SK-N-SH (cell line): ENCODE measurements at places on chromosomes 6 and 20. TPM values are rescaled to one million over a fixed set of nuclear protein-coding genes. Genes with fewer than 3 reads are reported as not detected.

Gene HEY2
- polyA plus RNA-seq = not detected in 2 replicates

Gene DNAH8
- polyA plus RNA-seq = under 0.01 TPM in 1 of 2 replicates, not detected in the other

DNA sequence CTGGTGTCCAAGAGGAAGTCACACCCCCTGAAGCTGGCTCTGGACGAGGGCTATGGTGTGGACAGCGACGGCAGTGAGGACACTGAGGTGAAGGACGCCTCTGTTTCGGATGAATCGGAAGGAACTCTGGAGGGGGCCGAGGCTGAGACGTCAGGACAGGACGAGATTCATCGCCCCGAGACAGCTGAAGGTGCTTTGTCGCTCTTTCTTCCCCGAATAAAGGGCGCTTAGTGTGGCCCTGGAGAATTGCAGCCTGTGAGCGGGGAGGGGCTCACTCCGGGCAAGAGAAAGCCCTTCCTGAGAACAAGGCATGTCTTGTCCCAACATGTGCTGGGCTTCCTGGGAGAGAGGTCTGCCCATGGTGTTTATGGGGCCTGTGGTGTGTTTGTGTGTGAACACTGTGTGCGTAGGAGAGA lies 41.4 kb downstream of the MYT1 start:
- DNase-seq = no peak

GRCh38 chr6:139659711-139660110 lies 285.3 kb upstream of the CITED2 start:
- DNase-seq = no peak

DNA sequence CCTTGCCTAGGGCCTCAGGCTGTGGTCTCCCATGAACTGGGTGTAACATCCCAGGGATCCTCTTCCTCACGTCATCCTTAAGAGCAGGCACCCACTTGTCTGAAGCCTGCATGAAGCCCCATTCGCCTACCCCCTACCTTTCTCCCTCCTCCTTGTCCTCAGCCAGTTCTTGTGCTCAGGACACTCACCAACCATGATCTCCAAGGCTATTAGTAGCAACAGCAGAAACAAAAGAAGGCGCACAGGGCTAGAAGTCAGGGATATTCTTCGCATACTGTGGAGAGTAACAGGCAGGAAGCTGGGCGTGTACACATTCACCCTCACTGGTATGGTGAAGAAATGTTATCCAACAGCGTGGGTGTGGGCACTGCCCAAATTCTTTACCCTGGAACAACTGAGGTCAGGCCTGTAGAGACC lies 7.3 kb downstream of the RAET1E start:
- DNase-seq = no peak

DNA sequence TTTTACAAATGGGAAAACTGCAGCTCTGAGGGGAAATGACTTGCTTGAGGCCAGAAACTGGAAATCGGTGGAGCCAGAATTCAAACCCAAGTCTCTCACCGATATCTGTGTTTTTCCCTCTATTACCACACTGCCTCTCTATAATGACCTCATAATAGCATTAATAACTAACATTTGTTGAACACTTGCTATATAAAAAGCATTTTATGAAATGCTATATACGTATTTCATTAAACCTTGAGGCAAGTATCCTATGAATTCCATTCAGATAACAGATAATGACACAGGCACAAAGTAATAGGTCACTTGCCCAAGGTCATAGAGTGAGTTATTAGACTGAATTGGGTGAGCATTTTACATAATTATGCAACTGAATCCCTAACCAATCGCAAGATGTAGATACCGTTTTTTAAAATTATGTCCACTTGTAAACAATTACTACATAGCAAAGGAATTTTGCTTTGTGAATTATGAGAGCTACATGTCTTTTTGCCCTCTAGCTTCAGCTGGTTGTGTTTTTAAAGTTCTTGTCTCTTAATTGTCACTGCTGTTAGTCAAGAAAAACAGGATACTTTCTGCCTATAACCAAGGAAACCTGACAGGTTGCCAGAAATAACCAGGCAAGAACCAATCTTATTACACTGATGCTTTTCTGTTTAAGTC lies 4.7 kb downstream of the DSN1 start:
- DNase-seq = no peak

- DNase-seq = peak; percentile 27
These were observed 508.0 kb downstream of the TBC1D32 start for GRCh38 chr6:120826253-120826652.

DNA sequence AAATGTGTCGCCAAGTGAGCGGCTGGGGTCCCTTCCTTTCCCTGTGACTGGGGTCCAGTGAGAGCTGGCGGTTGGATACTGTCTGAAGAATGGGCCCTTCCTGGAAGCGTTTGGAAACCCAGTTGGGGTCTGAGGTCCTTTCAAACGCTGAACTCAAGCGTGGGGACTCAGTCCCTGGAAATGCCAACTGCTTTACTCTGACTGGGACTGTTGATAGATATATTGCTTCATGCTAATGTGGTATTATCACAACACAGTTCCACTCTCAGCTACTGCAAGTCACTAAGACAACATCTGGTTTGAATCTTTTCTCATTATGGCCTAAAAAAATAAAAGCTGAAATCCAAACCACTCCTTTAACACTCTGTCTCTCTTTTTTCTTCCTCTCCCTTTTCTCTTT lies 23.7 kb upstream of the PSMF1 start:
- peak; percentile 42 for DNase-seq

DNA sequence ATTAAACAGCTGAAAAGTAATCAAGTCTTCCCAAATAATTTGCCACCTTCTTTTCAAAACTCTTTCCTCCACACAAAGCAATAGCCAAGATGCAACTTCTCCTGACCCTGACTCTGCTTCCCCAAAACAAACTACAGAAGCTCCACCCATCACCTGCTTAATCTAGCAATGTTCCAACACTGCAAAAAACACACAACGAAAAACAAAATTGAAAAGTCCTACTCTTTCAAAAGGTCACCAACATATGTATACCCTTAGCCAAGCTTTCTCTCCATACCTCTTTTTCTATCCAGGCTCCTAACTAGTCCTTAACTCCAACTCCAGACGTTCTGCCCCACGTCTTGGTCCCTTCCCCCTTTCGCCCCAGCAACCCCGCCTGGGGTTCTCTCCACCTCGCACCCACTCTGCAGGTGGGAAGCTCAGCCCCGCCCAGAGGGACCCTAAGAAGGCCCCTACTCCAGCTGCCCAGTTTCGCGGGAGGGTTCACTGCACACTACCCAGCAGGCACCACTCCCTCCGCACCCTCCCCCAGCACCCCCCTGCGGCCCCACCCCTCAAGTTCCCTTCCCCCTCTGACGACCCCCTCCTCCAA lies 717 bp downstream of the CSNK2A1 start:
- DNase-seq = no peak

DNA sequence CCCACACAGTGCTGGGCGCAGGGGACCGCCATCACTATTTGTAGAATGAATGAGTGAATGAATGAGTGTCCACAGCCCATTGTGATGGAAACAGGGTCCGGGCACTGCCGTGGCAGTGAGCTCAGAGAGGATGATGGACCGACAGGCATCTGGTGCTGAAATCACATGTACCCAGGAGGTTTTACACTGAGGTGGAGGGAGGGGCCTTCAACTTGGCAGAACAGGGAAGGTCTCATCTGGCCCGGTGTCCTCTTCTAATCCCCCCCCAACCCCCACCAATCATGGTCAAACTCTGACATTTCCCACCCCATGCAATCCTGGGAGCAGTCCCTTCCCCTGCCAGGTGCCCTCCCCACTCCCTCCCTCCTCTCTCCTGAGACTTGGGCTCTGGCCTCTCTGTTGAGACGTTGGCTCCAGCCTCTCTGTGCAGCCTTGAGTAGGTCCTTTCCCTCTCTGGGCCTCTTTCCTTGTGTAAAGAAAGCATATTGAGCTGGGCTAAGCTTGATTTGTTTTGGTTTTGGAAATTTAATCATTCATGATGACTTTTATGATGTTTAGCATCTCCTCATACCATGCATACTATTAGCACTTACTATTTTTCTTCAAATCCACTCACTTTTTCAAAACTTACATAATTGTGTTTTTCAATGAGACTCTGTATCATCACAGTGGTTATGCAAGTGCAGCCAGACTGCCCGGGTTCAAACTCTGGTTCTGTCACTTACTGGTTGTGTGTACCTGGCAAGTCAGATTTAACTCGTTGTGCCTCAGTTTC lies 10.8 kb downstream of the KIAA1755 start:
- DNase-seq = no peak

DNA sequence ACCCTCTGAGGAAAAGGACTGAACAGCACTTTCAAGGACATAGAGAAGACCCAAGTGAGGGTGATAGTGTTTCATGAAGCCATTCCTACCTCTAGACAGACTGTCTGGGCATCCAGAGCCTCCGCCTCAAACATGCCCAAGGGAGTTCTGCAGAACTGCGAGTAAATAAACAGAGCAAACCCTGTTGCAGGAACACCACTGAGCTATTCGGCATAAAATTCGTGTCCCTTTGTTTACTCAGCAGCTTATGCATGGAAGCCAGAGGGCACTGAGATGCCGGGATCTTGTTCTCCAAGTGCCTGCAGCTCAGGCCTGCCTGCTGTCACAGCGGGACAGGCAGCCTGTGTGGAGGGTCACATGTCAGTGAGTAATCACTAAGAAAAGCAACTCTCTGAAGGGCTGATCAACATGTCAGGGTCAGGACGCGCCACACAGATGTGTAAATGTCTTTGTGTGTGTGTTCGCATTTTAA lies 164.9 kb upstream of the HEY2 start:
- DNase-seq = no peak

- DNase-seq = no peak
These were observed 104.3 kb downstream of the TRERF1 start for GRCh38 chr6:42347456-42347855.

DNA sequence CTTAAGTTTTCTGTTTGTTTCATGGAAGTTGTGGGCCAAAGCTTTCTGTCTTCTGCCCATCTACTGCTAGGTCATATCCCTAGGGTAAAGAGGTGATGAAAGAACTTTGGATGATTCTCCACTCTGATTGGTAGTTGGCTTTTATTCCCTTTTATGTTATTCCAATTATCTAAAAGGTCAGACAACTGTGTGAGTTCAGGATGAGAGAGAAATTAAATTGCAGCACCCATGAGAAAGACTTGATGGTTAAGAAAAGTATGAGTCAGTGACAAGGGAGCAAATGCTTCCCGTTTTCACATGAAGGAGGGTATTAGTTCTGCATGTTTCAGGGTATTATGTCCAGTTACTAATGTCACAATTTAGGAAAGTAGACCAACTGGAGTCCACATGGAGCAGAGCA lies 136.3 kb downstream of the CD109 start:
- DNase-seq = no peak

DNA sequence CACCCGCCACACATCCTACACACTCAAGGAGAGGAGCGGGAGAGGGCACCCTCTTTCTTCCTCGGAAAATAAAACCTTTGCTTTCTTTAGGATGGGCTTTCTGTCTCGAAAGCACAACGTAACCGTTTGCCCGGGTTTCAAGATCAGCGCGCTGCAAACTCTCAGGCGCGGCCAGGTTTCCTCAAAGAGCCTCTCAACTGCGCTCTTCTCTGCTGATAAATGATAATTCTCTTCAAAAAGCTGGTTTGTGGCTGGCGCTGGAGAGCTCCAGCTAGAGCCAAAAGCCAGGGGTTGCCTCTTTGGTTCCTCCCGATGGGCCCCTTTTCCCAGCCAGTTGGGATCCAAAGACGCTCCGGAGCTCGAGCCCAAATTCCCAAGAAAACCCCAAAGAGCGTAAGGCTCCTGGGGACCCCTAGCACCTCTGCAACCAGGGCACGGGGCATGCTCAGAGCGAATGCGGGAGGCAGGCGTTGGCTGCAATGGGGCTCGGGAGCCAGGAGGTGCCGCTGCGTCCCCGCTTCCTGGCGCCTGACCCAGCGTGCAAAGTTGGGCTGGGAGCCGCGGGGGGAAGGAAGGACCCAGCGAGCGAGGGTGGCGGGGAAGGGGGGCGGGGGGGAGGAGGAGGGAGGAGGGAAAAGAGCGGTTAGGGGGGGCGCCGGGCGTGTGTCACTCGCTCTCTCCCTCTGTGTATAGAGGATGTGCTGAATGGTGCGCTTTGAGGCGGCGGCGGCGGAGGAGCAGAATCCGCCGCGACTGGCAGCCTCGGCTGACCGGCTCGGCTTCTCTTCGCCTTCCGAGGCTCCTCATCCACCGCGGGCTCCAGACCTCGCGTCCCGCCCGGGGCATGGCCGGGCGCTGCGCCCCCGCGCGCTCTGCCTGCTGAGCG lies at the start of gene PLCB1:
TSS of gene PLCB1 (plus strand) at position 669 of the 886 bp plus-strand sequence. CDS start 386 bp downstream, outside the sequence.
- peak; percentile 96 for DNase-seq

GRCh38 chr20:32749914-32750637 lies 6.8 kb upstream of the COMMD7 start:
- DNase-seq = no peak
